ENCODE measurements at places on chromosomes 13 and 19.
A peak's percentile ranks its signal among the peaks of the same experiment; 100 is the strongest.

DNA sequence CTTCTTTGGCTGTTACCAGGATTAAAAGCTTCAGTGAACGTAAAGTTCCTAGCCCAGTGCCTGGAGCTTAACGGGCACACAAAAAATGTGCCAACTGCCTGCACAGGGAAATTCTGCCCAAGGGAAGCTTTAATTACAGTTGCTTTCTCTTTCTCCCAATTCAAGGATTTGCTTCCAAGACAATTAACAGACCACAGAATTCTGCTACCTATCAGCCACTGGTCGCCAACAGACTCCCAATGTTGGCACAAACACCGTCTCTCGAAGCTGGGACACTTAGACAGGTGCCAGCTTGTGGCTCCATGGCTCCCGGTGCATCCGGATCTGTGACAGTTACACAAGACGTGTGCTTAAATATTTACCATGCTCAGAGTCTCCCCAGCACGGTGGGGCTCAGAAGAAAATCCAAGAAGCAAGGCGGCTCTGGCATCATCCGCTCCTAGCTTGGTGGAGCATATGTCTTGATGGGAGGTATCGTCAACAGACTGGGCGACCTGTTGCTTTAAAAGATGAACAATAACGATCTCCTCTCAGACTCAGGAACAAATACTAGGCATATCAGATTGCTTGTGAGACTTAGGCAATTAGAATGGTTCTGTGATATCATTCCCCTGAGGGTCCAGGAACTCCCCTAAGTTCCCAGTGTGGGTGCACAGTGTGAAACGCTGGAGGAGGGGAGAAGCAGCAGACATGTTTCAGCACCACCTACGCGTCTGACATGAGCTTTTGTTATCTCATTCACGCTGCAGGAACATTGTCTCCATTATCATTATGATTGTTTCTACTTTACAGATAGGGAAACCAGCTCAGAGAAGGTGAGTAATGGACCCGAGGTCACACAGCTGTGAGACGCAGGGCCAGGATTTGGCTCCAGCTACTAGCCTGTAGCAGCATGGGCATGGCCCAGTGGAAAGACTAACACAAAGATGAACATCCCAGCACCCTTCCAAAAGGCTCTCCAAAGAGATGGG, 61.6 kb downstream of the ALOX5AP start:
- peak; percentile 46 for DNase-seq

GRCh38 chr19:18776288-18776594, 14.9 kb downstream of the COMP start:
- peak; percentile 52 for DNase-seq

GRCh38 chr13:44195245-44195644, 178.4 kb upstream of the SERP2 start:
- no peak for DNase-seq

DNA sequence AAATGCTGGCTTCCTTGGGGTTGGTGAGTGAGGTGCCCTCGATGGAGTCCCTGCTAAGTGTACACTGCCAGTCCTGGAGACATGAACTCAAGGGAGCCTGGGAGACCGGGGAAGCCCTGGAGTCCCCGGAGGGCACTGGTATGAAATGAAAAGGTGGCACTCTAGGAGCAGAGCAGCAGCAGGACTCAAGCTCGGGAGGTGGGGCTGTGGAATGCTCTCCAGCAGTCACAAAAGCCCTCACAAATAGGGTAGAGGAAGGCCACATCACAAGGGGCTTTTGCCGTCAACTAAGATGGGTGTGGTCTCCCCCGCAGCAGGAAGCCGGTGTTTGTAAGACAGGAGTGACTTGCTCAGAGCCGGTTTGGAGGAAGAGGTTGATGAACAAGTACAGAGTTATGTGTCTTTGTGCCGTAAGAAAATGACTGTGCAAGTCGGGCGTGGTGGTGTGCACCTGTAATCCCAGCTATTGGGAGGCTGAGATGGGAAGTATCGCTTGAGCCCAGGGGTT, 19.3 kb downstream of the CCNE1 start:
- no peak for DNase-seq

DNA sequence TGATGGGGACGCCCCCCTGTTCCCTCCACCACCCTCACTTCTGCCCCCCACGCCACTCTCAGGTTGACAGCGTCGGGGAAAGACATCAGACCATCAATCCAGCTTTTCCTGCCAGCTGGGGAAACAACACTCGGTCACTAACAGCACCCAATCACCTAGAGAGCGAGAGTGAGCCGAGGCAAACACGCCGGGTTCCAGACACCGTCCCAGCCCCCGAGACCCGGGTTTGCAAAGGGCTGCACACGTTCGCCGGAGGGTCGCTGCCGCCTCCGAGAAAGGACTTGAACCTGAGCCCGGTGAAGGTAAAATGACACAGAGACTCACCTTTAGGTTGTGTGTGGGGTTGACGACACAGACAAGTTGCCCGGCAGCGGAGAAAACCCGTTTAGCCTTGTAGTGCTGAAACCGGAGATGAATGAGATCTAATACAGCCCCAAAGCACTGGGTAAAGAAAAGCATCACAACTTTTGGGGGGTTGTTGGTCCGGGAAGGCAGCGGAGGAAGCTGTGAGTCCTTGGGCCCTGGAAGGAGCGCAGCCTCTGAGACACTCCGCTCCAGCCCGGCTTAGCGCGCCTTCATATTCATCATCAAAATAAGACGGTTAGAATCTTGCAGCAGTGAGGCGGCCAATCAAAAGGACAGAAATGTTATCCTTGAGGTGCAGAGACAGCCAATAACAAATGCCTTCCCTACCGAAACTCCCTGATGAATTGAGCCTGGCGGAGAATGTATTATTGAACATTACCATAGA, at the start of gene SIAH3:
SIAH3 (minus strand) TSS at position 583 of the 751 bp plus-strand sequence; CDS start at position 459, 124 bp downstream.
- peak; percentile 46 for DNase-seq

- DNase-seq = peak; percentile 47
These were observed 10.2 kb downstream of the DHRS12 start for GRCh38 chr13:51793570-51794271.

GRCh38 chr13:81927347-81927746, 1586.4 kb upstream of the SPRY2 start:
- peak; percentile 61 for DNase-seq

GRCh38 chr13:71853725-71854124, 13.3 kb downstream of the DACH1 start:
- no peak for DNase-seq

DNA sequence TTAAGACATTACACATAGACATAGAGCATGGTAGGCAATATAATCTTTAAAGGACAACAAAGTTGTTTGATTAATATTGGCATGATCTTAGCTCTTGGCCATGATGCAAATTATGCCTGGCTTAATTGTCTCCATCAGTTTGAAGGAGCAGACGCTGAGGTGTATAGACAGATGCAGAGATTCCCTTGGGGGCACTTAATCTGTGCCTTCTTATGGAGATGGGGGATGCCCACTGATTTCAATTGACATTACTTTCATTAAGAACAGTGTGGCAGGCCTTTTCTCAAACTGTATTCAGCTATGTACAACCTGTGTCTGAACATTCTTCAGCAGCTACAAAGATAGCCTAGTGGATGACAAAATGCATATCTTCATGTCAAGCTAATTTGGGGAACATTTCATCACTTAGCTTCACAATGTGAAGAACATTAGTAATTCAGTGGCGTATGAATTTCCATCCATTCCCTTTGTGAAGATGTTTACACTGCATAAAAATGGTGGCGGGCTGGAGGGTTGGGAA, 85.3 kb upstream of the MYCBP2 start:
- no peak for DNase-seq

DNA sequence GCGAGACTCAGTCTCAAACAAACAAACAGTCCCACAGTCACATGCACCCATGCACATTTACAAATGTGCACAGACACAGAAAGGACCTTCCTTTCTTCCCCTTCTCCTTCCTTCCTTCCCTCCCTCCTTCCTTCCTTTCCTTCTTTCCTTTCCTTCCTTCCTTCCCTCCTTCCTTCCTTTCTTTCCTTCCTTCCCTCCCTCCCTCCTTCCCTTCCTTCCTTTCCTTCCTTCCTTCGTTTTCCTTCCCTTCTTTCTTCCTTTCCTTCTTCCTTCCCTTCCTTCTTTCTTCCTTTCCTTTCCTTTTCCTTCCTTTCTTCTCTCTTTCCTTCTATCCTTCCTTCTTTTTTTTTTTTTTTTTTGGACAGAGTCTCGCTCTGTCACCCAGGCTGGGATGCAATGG, 16.2 kb upstream of the EBI3 start:
- no peak for DNase-seq

DNA sequence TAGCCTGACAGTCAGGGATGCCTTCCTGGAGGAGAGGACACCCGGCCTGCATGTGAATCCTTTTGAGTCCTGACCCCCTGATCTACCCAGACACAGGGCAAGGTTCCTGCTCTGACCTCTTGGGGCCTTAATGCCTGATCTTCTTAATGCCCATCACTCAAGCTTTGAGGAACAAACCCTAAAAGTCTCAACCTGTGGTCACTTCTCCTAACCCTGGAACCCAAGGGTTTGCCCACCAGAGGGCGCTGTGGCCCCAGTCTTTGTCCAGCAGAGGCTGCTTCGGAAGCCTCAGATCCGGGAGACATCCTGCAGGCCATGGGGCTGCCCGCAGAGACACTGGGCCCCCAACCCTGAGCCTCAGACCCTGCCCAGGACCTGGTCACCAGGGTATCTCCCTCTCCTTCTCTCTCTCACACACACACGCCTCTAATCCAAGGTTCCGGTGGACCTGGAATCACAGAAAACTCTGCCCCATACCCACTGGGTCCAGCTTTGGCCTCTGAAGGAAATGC, 9.8 kb upstream of the DPF1 start:
- DNase-seq = peak; percentile 78

DNA sequence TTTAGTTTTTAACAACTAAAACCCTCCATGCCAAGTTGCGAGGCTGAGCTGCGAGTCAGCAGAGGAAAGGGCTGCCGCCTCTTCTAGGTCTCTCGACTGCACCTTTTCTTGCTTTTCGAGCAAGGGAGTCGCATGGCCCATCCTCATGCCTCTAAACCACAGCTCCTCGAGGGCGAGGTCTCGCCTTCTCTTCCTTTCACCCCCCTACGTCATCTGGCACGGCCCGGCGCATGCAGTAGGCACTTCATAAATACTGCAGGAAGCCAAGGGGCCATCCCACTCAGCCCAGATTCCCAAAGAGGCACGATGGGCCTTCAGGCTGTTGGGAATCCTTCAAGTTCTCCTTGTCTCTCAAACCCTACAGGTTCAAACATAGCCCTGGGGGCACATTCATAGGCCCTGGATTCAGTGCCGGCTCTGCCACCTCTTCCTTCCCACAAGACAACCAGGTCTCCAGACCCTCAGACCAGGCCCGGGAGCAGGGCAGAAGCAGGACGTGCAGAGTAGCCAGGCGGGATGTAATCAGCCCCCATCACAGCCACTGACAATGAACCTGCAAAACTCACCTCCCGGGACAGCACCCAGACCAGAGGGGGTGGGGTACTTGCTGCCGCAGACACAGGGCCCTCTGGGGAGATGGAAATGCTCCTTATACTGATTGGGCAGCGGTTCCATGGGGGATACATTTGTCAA, 41.7 kb downstream of the GGACT start:
- no peak for DNase-seq

DNA sequence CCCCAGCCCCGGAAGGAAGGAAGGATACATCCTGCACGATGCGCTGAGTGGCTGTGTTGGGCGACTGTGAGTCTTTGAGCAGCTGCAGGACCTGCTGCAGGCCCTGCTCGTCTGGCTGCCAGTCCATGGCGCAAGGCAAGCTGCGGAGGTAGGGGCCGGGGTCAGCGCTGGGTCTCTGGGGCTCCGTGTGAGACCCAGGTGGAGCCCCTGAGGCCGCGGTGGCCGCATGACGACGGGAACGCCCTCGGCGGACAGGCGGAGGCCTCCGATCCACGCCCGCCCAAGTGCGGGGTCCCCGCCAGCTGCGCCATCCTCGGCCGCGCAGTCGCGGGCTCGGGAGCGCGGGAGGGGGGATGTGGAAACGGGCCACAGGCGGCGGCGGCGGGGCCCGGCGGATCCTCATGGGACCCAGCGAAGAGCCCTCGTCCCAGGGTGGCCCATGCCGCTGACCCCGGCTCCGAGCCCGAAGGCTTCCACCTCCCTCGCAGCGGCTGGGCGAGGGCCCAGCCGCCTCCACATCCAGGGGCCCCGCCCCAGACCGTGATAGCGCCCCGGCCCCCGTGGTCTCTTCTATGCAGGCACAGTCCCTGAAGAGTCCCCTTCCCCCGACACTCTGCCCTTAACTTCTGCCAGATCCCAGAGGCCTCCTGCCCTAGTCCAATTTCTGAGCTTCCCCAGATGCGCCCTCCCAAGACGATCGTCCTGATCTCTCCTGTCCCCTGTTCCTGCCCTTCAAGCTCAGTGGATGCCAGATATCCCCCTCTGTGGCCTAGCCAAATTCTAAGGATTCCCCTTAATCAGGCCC, 2.7 kb downstream of the TNPO2 start:
- DNase-seq = no peak

GRCh38 chr13:27933118-27933517, 13.3 kb downstream of the PDX1 start:
- no peak for DNase-seq

- no peak for DNase-seq
These were observed 870 bp downstream of the NDUFB7 start for GRCh38 chr19:14570864-14571527.

DNA sequence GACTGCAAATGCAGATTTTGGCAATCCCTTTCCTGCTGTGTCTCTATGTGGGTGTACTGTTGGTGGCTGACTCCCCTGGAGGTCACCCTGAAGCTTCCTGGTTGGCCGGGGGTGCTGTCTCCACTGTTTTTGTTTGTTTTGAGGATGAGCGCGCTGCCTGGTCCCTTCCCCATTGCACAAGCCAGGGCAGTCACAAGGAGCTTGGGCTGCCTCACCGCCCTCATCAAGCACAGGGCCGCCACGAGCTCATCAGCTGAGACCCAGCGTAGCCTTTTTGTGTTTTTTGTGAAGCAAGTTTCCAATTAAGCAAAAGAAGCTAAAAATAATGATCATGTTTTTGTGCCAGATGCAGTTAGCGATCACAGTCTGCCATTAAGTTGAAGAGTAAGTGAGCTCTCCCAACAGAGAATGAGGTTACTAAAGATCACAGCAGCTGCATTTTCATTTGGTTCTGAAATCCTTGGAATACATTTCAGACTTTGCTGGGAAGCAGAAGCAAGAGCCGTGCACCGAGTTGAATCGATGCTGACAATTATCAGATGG, 57.8 kb downstream of the GGACT start:
- no peak for DNase-seq

DNA sequence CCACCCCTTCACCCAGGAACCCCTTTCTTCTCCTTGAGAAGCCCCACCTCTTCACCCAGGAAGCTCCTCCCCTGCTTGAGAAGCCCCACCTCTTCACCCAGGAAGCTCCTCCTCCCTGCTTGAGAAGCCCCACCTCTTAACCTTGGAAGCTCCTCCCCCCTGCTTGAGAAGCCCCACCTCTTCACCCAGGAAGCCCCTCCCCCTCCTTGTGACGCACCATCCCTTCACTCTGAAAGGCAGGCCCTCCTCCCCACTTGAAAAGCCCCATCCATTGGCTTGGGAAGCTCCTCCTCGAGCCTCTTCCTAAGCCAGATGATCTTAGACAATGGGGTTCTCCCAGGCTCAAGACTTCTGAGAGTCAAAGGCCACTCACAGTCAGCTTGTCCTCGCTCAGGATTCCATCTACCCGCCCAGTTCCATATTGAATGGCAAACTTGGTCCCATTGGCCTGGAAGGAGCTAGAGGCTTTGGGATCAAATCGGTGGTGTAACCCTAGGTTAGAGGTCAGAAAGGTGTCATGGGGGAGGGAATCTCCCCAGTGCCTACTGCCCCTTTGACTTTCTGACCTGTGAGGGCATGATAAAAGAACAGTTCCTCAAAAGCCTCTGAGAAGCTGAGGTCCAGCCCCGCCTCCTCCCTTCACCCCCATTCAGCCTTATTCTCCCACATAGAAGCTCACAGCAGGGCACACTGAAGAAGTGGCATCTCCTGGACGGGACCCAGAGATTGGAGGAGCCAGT, 4.0 kb downstream of the NAPSA start:
- peak; percentile 42 for DNase-seq
